ENCODE measurements at places on chromosomes 7 and 10.

DNA sequence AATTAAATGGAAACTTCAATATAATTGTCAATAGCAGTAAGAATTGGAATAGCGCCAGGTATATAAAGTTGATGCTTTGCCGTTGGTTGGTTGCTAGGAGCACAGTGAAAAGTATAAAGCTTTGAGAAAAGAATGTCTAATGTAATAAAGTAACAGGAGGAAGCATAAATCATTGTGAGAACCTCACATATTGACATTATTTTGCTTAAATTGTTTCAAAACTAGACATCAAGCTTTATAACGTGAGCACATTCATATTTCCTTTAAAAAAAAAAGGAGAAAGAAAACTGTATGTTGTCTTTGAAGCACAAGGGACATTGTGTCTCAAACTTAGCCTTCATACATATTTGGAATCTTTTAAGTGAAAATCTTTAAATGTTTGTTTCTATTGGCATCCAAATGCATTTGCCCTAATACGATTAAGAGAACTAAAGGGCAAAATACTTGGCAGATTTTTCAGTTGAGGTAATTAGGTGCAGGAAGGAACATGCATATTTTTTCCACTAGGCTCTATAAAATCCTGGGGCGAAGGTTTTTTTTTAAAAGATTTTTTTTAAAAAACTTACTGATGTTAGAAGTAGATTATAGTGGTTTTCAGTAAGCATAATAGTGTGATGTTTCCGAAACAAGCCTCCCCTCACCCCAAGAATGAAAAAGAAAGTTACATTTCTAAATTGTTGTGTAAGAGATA lies 92.4 kb downstream of the ARID5B start:
- DNase-seq, result no peak

GRCh38 chr7:49771427-49772176 lies 1.8 kb upstream of the VWC2 start:
- no peak for DNase-seq

GRCh38 chr10:92082583-92083280 lies 159.2 kb downstream of the BTAF1 start:
- DNase-seq, result no peak

DNA sequence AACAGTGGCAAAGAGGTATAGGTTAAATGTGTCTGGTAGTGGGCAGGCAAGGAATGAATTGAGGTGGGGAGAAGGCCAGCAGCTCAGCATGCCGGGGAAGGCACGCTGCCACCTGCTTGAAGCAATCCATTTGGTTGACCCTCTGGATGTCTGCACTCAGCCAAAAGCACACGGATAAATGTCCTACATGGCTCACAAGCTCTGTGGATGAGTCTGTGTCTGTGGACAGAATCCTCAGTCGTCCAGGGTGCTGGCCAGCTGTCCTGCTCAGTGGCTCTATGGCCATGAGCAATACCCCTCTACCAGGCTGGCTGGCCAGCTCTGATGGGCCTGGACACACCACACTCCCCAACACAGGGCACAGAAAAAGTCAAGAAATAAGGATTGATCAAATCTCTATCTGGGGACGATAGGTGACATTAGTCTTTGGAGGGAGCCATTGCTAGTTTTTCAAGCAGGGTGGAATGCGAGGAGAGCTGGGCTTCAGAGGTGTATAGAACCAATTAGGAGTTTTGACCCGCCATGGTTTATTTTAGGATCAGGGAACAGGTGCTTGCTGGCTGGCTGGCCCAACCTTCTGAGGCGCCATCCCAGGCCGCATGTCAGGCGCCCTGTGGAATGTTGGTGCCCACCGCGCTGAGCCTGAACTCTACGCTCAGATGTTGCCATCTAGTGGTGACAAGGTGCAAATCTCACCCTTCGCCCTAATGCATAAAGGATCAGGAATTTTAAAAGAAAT lies 493.4 kb downstream of the TNS3 start:
- DNase-seq, result no peak

- DNase-seq, result no peak
Observed at GRCh38 chr10:99798031-99798430, 15.6 kb downstream of the ABCC2 start.

GRCh38 chr7:76206633-76207032 lies 4.9 kb downstream of the SRRM3 start:
- no peak for DNase-seq

- DNase-seq, result no peak
Observed at GRCh38 chr10:74738052-74738451, 88.3 kb upstream of the KAT6B start.

- DNase-seq, result no peak
Observed at GRCh38 chr10:10213237-10213636, 804.4 kb upstream of the CELF2 start.

DNA sequence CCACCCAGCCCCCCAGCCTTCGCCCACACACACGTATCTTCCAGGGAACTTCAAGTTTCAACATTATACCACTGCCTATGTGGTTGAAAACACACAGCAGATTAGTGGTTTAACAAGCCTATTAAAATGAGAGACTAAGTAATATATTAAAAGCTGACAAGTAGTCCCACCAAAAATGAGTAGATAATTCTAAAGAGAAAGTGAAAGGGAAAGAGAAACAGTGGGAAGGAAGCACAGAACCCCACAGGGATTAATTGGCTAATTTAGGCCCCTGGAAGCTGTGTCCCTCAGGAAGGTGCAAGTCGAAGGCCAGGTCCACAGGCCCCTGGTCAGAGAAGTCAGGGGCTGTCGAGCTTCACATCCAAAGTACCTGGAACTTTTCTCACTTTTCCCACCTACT lies 210.5 kb upstream of the YAE1 start:
- DNase-seq, result no peak

GRCh38 chr10:88489107-88489506 lies 94.0 kb downstream of the RNLS start:
- no peak for DNase-seq

DNA sequence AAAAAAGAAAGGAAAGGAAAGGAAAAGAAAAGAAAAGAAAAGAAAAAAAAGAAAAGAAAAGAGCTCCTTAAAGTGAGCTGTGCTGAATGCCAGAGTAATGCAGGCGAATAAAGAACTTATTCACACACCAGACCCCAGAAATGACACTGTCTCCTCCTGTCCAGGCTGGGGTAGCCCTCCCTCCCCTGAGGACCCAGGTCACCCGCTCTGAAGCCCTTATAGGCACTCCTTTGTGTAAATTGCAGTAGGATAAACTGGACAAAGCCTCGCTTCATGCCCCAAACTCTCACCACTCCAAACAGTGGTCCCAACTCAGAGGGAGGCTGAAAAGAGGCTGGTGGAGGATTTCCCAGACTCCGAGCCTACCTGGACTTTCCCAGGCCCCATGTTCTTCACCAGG lies 46.3 kb downstream of the PKD1L1 start:
- no peak for DNase-seq

GRCh38 chr10:338171-339037 lies 203.1 kb downstream of the ZMYND11 start:
- no peak for DNase-seq

- no peak for DNase-seq
Observed at GRCh38 chr10:109898666-109899355, 24.5 kb downstream of the XPNPEP1 start.

- no peak for DNase-seq
Observed at GRCh38 chr10:29096303-29096824, 192.5 kb upstream of the LYZL1 start.

- no peak for DNase-seq
Observed at GRCh38 chr7:2257046-2257551, 15.1 kb downstream of the NUDT1 start.

- DNase-seq, result no peak
Observed at GRCh38 chr10:28668363-28669226, 8.7 kb upstream of the BAMBI start.

DNA sequence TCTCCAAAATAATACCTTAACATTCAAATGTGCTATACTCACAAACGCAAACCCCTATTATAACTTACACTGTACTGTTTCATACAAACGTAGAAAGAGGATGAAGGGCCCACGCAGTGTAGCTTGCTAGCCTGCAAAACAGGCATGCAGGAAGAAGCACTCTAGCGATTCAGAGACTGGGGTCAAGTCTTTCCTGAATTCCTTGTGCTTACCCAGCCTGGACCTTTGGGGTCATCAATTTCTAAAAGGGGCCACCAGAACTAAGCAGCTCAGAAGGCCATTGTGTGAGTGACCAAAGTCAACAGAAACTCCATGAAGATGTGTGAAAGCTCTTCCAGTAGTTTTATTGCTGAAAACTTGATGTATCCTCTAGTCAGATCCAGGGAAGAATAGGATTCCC lies 111.9 kb downstream of the SVIL start:
- no peak for DNase-seq

DNA sequence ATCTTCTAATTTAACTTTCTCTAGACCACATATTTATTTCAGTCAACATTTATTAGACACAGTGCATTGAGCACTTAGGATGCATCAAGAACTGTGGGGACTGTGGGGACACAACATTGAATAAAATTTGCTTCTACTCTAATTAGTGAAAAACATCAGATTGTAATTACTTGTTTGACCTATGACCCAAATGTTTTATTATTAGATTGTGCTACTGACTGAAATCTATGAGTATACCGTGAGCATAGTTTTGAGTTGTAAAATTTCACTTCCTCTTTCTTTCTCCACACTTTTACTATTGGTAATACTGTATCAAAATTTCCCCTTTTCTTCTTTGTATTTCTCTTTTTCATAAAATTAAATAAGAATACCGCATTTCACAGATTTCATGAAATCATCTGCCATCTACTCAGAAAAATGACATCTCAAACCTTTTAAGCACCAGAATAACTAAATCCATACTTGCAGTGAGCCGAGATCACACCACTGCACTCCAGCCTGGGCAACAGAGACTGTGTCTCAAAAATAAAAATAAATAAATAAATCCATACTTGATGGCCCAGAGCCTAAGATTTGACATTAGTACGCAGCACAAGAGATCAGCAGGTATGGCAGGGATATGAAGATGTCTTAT lies 25.4 kb upstream of the INPP5F start:
- DNase-seq, result no peak

GRCh38 chr10:113093188-113094113 lies 143.4 kb downstream of the TCF7L2 start:
- DNase-seq, result no peak

GRCh38 chr10:79431891-79432831 lies 13.3 kb downstream of the ZCCHC24 start:
- DNase-seq, result no peak

DNA sequence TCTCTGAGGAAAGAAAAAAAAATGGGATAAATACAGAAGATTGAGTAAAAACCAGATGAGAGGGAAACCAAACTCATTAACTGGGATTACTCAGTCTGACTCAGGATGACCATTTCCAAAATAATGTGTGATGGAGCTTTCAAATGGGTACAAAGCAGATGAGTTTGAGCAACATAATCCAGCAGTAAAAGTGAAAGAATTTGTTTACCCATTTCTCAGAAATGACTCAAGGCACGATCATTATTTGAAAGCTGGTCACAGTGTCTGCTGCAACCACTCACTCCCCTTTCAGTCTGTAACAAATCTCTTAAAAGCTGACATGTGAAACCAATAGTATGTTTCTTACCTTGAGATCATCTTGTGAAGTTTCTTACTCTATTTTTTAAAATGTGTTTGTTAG lies 104.7 kb upstream of the KLF14 start:
- peak; percentile 96 for DNase-seq

DNA sequence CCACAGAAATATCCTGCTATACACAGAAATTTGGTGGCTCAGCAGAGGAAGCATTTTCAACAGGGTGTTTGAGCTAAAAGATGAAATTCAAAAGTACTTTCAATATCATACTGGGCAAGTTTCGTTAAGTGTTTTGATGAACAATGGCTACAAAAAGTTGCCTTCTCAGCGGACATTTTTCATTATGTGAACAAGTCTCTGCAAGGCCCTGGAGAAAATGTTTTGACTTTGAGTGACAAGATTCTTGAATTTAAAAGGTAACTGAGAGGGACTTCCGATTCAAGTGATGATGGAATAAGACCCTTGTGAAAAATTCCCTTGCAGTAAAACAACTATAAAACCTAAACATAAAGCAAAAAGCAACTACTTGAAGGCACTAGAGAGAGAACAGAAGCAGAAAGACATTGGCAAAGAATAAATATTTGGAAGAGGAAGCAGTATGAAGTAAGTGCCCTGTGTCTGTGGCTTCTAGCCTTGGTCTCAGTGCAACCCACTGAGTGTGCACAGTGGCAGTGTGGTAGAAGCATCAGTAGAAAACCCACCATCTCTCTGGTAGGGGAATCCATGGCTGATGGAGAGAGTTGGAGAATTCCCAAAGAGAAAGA lies 62.5 kb upstream of the NAMPT start:
- no peak for DNase-seq

- no peak for DNase-seq
Observed at GRCh38 chr7:42192851-42193461, 44.1 kb downstream of the GLI3 start.

DNA sequence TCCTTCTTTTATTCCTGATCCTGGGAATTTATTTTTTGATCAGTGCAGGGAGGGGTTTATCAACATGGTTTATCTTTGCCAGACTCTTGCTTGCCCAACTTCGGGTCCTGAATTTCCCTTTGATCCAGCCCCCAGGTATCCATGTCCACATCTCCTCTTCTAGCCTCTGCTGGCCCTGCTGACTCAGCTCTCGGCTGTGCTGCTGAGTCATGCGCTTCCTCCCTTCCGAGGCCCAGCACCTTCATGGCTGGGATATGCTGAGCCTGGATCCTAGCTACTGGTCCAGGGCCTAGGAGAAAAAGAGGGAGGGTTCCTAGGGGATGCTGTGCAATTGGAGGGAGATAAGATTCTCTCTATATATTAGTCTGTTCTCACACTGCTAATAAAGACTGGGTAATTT lies 380.7 kb upstream of the SHH start:
- DNase-seq, result no peak

DNA sequence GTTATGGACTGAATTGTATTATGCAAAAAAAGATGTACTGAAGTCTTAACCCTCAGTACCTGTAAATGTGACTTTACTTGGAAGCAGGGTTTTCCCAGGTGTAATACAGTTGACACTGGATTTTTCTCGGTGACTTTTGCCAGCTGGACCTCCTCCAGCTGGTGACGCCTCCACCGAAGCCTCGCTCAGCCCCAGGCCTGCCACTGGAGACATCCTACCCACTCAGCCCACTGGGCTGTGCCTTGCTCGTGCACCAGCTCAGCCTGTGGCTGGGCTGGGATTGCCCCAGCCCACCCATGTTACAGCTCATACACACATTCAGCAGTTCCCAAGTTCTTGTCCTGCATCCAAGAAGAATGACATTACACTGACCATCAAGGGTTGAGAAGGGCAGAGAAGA lies 42.4 kb upstream of the GPR22 start:
- no peak for DNase-seq

DNA sequence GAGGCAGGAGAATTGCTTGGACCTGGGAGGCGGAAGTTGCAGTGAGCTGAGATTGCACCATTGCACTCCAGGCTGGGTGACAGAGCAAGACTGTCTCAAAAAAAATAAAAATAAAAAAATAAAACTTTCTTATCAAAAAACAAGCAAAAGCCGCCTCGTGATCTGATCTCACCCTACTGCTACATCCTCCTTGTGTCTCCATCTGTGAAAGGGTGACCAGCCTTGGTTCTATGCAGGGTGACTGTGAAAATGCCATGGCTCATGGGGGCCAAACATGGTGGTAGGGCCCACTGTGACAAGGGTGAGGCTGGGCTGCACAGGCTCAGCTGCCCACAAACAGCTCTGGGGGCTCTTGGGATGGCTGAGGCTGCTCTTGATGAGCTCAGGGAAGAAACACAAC lies 968 bp upstream of the OPN4 start:
- DNase-seq, result no peak
